ENCODE measurements at places on chromosomes 7 and 10.
A peak's percentile ranks its signal among the peaks of the same experiment; 100 is the strongest.

GRCh38 chr10:60144099-60144498, 237.7 kb upstream of the CCDC6 start:
- no peak for DNase-seq

DNA sequence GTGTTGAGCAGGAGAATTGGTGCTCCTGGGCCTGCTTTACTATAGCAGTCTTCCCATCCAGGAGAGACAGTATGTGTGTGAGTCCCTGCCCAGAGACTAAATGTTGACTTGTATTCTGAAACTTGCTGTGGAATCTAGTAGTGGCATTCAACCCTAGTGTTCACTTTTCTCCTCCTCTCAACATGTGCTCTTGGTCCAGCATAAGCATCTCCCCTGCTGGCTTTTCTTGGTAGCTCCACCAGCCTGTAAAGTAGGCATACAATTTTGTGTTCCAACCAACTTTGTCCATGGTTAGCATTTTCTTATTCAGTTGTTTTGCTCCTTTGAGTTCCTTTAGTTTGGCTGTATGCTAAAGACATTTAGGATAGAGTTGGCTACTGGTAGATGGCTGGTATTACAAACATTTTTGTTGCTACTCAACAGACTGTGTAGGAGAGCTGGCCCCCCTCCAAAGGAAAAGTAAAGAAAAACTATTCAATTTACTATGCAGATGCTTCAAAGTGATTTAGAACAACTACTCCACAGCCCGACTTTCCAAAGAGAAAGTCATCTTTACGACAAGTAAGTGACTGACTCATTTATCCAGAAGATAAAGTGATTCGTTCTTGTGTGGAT, 46.0 kb downstream of the ASB4 start:
- DNase-seq, result no peak

DNA sequence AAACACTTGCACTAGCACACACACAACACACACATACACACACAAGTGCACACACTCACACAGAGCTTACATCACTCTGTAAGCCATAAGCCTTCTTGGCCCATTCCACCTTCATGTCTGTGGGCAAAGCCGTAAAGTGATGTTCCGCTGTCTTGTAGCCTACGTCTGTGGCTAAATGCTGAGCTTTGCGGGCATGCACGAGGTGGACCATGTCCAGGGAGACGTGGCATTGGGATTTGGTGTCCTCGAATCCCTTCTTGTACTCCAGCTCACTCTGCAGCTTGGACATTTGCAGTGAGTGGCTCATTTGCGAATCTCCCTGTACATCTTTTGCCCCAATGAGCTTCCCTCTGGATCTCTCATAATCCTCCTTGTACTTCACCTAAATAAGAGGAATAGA, 42.0 kb downstream of the NRAP start:
- no peak for DNase-seq

DNA sequence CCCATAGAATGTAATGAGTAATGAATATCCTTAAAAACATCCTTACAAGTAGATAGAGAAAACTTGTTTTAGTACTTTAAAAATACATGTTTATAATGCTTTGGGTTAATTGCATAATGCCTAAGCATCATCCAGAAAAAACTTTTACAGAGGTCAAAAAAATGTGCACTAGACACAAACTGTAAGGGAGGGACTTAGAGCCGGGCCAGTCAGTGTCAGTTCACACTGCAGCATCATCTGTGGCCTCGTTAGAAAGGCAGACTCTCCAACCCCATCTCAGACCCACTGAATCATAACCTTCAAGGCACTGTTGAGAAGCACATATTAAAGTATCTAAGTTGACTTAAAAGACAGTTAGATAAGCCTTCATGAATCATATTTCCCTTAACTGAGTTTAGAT, 230.1 kb upstream of the PRPS1L1 start:
- no peak for DNase-seq

DNA sequence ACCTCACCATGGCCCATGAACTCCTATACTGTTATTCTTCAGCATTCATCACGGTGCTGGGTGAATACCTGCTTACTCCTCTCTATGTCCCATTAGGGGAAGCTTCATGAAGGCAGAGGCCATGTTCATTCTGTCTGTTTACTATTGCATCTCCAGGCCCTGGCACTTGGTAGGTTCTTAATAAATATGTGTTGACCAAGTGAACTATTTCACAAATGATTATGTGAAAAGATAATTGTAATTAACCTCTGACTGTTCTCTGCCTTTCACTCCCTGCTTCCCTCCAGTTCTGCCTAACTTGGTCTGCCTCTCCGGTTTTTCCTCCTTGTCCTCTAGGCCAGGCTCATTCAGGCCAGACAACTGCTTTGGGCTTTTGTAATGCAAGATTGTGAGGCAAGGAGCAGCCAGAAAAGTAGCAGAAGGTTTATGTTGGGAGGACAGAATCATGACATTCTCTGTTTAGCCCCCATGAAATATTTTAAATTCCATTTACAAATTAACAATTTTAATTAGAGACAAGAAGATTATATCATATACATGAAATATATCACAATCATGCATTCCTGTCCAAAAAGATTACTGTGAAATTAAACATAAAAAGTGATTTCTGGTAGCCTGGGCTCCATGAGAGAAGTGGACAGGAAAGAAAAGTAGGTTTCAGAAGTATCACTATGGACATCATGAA, 42.1 kb upstream of the PLXNA4 start:
- DNase-seq, result no peak

GRCh38 chr10:119207713-119208552, 562 bp downstream of the GRK5 start:
- peak; percentile 43 for DNase-seq

GRCh38 chr10:95837783-95838182, 70.0 kb upstream of the CC2D2B start:
- no peak for DNase-seq

GRCh38 chr7:47149971-47150370, 431.9 kb downstream of the TNS3 start:
- no peak for DNase-seq

DNA sequence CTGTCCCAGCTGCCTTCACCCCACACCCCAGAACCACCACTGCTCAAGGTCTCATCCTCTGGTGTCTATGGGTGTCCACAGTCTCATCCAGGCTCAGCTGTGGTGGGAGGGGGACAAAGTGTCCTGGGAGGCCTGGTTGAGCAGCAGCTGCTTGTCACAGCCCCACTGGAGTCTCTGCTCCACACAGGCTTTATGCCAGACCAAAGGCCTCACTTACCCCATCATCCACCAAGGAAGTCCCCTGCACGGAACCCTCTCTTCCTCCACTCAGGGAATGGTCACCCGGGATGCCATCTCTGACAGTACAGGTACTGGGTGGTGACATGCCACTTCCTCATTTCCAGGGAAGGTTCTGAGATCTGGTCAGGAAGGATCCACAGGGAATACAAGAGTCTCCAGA, 925.4 kb upstream of the ZNF722 start:
- no peak for DNase-seq

DNA sequence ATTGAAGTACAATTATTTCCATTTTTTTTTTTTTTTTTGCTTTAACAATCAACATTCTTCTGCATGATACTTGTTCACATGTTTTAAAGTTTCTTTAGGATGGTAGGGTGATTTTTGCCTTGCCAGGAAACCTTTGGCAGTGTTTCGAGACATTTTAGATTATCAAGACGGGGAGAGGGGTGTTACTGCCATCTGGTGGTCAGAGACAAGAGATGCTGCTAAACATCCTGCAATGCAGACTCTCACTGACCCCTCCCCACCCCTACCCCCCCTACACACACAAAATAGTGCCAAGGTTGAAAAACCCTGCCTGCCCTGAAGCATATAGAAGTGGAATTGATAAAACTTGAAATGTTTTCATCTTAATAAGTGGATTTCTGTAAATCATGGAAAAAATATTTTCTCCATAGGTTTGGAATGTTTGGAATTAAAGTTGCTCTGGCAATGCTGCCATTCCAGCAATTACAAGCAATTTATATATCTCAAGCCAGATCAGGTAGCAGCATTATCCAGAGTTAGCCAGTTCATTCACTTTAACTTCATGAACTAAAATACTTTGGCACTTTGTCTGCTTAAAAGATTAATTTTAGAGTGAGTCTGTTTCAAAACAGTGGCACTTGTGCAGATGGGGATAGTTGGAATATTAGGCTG, 62.1 kb downstream of the SDHAF3 start:
- DNase-seq, result no peak

DNA sequence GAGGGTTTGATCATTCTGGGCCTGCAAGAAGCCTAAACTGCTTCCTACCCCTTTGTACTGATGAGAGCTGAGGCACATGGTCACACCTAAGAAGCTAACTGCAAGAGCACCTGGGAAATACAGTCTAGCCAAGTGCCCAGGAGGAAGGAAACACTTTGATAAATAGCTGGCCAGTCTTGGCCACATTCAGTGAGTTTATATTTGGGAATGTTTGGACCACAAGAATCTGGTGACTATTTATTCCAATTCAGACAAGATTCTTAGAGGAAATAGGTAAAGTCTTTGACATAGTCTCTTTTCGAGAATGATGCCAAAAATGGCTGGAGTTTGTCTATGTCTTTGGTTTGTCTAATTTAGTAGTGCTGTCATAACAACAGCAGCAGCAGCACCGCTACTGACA, 213.6 kb downstream of the KIF20B start:
- no peak for DNase-seq

GRCh38 chr7:133633055-133633454, 380.2 kb downstream of the EXOC4 start:
- no peak for DNase-seq

GRCh38 chr7:26141077-26141476, 10.9 kb upstream of the NFE2L3 start:
- no peak for DNase-seq

- no peak for DNase-seq
Observed at GRCh38 chr10:3828404-3829155, 43.6 kb upstream of the KLF6 start.

GRCh38 chr7:151505433-151505832, 14.3 kb downstream of the RHEB start:
- no peak for DNase-seq

DNA sequence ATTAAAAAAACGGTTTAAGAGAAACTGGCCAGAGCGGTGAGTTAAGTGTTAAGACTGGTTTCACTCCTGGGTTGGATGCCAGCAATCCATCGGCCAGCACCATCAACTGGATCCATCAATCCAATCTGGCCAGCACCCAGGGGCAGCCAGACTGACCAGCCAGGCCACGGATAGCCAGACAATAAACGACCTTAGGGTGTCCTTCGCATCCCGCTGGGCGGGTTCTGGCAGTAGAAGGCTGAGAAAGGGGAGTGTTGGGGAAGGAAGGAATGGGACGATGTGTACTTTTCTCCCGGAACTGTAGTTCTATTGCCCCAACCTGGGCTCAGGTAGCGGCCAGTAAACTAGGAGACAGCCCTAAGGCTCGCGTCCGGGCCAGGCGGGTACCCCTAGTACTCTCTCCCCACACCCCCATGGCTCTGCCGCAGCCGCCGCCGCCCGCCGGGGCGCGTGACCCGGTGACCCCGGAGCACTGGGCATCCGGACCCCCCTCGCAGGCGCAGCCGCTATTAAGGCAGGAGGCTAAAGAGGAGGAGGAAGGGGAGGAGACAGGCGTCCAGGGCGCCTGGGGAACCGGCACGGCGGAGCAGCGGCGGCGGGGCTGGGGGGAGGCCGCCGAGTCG, at the start of gene CASD1:
Gene CASD1 (plus strand): TSS at position 546 of the 623 bp plus-strand sequence. CDS start 276 bp downstream, outside the sequence.
- peak; percentile 61 for DNase-seq

- no peak for DNase-seq
Observed at GRCh38 chr7:32559480-32559879, 64.2 kb downstream of the AVL9 start.

DNA sequence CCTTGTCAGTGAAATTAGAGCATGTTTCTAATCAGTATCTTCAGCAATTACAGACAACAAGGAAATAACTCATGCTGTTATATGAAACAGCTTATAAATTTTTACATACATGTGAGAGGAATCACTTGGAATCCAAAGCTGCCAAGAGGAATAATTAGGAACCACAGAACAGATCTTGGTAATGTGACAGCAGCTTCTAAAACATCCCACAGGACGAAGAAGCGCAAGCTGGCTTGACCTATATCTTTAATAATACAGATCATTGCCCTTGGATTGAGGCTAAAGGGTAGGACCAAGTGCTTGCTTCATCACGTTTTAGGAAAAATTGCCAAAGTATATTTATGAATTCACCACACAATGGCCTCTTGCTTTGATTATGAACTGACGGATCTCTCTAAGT, 869.8 kb downstream of the LRMDA start:
- no peak for DNase-seq

DNA sequence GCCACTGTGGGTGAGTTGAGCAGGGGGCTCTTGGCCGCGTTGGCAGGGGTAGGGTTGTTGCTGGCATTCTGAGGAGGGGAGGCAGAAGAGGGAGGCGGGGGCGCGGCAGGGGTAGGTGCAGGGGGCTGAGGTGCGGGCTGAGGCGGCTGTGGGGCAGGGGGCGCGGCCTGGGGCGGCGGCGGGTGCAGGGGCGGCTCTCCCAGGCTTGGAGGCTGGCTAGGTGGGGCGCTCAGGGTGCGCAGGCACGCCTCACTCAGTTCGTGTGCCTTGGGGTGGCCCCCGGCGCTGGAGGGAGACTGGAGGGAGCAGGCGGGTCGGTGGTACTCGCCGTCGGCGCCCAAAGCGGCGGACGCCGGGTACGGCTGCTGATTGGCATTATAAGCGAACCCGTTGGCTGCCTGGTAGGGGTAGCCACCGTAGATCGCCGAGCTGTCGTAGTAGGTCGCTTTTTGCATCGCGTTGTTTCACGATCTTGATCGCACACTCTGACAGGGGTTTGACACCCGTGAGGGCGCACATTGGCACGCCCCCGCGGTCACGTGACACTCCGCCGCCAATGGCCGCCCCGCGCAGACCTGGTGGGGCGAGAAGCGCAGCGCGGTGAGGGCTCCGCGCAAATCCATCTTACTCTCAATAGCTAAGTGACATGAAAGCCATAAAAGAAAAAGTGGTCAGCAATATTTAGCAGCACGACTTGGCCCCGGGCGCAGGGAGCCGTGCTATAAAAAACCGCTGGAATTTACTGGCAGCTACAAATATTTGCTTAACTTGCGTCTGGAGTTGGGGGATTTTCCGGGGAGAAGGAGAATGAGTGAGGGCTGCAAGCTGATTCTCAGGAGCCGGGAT, 7.9 kb upstream of the HOXA2 start:
- no peak for DNase-seq

- no peak for DNase-seq
Observed at GRCh38 chr7:69746383-69746782, 148.1 kb downstream of the AUTS2 start.

- DNase-seq, result peak; percentile 19
Observed at GRCh38 chr10:66927251-66927935, 1.6 kb downstream of the LRRTM3 start.

GRCh38 chr10:79275431-79275851, 71.8 kb upstream of the PPIF start:
- DNase-seq, result no peak

GRCh38 chr10:48549236-48549635, 55.6 kb downstream of the ARHGAP22 start:
- no peak for DNase-seq

DNA sequence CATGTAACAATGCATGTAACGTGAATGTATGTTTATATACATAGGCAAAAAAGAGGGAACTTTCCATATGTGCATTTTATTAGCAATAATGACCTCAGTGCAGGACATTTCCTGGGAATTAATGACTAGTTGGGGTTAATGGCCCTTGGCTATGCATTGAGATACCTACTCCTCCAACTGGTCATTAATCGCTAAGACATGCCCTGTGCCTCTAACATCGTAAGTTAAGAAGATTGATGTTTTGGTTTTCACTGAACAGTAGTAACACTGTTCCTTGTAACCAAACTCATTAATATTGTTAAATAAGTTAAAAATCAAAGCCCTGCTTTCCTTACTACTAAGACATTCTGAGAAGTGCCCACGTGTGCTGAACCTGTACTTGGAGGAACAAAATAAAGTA, 61.7 kb downstream of the SEMA3D start:
- no peak for DNase-seq

Data from nucleus accumbens (tissue), 56 donors.